Activated CD4-positive, alpha-beta T cell treated with anti-CD3 and anti-CD28 coated beads, Interleukin-10, Interleukin-2, amounts not matched to agents 100 ng/mL and 50 ng/mL, durations not matched to agents 16 hours and 8 hours (primary cell): ENCODE measurements at places on chromosomes 12 and 14.

DNA sequence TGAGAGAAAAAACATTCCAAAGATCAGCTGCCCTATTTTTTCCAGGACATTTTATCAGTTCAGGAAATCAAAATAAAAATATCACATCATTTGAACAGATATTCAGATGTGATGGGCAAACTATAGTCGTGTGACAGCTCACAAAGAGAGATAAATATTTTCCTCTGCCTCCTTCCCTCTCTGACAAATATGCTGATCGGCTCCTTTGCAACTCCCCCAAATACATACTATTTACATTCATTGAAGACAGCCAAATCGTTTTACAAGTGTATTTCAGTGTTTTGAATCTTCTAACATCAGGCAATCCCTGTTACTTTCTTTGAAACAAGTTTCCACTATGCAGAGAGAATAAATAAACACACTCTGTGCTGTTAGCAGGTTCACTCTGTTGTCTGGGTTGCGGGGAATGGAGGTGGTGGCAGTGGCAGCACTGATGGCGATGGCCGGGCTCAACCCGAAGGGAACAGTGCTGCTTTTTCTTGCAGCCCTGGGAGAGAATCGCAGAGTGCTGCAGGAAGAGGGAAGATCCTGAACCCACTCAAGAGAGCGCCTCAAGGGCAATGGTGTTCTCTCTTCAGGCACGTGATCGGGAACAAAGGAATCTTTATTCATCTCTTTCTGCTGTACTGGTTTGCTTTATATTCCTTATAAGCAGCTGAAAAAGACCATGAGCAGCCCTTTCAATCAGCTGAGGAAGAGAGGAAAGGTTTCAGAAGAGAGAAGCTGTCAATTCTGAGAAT is 142.5 kb downstream of the PHLDA1 start:
- no peak for DNase-seq

GRCh38 chr12:67969134-67969802 is 20.0 kb upstream of the IFNG-AS1 start:
- no peak for DNase-seq

DNA sequence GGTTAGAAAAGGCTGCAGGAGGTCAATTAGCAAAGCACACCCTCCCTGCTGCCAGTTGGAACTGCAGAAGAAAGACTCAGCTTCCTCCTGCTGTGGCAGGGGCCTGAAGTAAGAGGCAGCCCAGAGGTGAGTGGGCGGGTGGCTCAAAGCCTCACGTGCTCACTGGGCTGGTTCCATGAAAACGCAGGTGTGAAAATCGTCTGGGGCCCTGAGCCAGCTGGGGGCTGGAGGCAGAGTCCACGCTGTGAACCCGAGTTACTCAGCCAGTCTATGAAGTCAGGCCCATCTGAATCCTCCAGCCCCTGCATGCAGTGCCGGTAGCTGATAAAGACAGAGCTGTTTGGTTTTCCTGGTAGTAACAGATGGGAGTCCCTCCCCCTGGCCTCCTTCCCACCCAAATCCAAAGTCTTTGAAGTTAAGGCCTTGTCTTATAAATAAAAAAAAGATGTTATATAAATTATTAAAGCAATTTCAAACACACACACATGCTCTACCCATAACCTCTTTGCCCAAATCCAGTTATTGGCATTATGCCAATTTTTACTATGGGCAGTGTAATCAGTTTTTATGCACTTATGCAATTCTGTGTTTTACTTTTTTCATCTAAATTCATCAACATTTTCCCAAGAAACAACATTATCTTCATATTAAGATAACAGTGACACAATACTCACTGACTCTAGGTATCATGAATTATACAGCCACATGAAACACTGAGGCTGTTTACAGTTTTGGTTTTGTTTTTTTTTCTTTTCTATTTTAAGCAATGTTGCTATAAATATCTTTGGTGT is 57.9 kb upstream of the PNMA1 start:
- DNase-seq: peak; percentile 86

- DNase-seq: no peak
Observed at GRCh38 chr14:87732562-87732961, 260.4 kb downstream of the GALC start.

DNA sequence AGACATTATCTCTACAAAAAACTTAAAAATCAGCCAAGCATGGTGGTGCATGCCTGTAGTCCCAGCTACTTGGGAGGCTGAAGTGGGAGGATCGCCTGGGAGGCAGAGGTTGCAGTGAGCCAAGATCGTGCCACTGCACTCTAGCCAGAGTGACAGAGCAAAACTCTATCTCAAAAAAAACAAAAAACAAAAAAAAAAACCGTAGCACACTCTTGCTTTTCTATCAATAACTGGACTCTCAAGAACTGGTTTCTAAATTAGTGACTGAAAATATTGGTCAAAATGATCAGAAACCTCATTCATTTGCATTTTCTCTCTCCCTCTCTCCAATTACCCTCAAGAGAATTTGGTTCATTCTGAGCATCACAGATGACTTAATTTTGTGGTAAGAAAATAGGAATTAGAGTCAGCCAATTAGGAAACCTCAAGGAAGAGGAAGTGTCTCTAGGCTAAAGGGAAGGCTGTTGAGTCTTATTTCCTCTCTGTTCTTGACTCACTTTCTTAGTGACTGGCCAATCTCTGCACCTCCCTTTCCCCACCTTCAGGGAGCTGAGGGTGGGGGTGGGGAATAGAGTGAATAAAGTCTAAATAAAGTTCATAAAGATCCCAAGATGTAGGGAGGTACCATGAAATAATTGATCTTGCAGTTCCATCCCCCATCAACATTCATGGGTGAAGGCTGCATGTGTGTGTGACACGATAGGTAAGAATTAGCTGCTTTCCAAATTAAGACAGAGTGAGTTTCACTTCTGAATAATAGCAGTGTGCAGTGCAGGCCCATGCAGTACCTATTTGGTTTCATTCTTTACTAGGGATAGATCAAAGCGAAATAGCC is 6.8 kb upstream of the PSMA6 start:
- peak; percentile 84 for DNase-seq
